Esophagus mucosa (tissue), 1 donor: ENCODE measurements at places on chromosomes 3 and 15.
A peak's percentile ranks its signal among the peaks of the same experiment; 100 is the strongest.

- ATAC-seq, result no peak
These were observed 35.7 kb downstream of the MRPL46 start for GRCh38 chr15:88431441-88431840.

DNA sequence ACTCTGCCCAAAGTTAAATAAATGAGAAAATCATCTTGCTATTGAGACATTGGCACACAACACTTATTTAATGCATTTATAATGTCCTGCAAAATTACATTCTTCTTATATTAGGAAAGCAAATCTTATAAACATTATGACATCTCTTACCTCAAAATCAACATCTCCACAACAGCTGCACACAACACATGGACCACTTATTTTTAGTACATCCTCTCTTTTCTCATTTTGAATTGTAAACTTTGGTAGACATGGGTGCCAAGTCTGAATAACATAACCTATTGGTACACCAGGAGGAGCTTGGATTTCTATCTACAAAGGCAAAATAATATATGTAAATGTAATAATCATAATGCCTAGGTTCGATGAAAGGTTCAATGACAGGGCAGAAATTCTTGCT is 23.0 kb downstream of the PLSCR1 start:
- ATAC-seq, result no peak

DNA sequence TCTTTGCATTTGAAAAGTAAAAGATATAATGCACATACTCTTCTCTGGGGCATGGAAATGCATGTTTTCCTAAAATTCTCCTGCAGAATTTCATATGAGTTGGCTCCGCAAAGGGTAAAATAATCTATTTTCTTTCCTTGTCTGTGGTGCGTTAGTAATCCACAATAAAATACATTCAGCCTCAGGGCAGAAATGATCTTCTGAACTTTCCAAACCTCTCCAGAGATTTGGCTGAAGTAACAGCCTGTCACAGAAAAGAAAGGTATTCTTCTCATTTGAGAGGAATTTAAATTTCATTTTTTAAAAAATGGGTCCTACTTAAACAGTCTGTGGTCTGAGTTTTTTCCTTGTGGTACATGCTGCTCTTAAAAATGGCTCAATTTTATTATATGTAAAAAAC is 182.7 kb upstream of the DCBLD2 start:
- ATAC-seq, result no peak

- no peak for ATAC-seq
These were observed 41.8 kb downstream of the ITGA11 start for GRCh38 chr15:68389936-68390817.

- ATAC-seq, result no peak
These were observed 329.8 kb upstream of the LRRC3B start for GRCh38 chr3:26292780-26293179.

DNA sequence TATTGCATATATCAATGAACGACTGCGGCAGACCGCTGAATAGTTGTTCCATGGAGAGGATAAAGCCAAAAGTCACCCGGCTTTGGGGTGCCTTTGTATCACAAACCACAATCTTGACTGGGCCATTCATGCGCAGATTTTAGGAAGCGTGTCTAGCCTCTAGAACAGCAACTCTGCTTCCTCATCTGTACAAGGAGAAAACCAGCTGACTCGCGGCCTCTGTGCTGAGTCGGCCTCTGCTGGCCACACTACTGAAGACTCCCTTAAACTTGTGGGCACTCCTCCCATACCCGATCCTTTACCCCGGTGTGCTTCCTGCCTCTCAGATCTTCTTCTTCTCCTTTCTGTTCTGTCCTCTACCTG is 872 bp downstream of the DLEC1 start:
- peak; percentile 75 for ATAC-seq

DNA sequence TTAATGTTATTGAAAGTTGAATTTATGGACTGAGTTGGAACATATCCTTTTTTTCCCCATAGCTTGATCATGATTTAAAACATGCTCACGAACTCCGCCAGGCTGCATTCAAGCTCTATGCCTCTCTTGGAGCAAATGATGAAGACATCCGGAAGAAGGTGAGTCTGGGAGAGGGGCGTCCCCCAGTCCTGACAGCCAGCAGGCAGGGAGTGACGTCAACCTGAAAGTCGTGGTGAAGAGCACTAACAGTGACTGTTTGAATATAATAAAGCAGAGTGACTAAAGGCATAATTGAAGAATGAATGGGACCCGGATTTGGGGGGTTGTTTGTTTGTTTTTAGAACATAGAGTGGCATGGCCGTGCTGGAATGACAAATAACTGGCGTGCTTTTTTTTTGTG is 57.9 kb downstream of the ARMC8 start:
- ATAC-seq, result no peak

DNA sequence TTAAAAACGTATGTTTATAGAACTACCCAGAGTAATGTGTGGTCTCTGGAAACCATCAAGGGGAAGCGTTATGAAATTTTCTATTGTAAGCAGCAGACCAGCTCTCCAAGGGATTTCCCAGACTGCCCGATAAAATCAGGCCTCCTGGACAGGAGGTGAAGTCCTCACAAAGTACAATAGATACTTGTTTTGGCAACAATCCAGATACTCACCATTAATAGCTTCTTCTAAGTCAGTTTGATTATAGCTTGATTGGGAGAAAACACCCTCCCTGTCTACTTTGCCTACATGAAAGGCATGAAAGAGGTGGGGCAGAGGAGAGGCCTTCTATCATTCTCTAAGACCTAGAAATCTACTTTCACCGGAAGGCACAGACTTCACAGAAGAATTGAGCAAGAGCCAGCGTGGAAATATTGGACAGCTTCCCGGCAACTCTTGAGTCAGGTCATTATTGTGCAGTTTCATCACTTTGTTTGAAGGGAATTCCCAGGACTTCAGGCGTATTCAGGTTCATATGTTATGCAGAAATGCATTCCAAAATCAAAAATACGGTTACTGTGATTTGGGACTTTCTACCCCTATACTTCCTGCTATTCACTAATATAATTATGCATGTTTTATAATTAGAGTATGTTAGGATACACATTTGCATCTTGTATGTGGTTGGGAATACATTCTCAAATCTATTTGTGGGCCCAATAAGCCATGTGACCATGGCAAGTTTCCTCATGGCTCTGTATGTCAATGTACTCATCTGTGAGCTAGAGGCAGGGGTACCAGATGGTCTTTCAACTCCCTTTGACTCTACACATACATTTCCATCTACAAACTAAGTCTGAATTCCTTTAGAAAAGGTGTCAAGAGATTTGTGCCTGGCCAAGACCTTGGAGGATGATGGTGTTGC is 103.5 kb downstream of the CD47 start:
- peak; percentile 89 for ATAC-seq

- no peak for ATAC-seq
These were observed 3.5 kb downstream of the RPL29 start for GRCh38 chr3:51992017-51992682.

- peak; percentile 48 for ATAC-seq
These were observed 50.7 kb upstream of the SEC61A1 start for GRCh38 chr3:128001576-128001975.

- no peak for ATAC-seq
These were observed 27.4 kb downstream of the IDH2 start for GRCh38 chr15:90074916-90075315.
